ENCODE measurements at places on chromosomes 5 and 9. TPM values are rescaled to one million over a fixed set of nuclear protein-coding genes. Genes with fewer than 3 reads are reported as not detected.
A peak's percentile ranks its signal among the peaks of the same experiment; 100 is the strongest.

GRCh38 chr5:89686081-89686765 is 723.3 kb downstream of the CETN3 start:
- DNase-seq, result no peak

Gene SLC28A3
- total RNA-seq, result 0.08 TPM

DNA sequence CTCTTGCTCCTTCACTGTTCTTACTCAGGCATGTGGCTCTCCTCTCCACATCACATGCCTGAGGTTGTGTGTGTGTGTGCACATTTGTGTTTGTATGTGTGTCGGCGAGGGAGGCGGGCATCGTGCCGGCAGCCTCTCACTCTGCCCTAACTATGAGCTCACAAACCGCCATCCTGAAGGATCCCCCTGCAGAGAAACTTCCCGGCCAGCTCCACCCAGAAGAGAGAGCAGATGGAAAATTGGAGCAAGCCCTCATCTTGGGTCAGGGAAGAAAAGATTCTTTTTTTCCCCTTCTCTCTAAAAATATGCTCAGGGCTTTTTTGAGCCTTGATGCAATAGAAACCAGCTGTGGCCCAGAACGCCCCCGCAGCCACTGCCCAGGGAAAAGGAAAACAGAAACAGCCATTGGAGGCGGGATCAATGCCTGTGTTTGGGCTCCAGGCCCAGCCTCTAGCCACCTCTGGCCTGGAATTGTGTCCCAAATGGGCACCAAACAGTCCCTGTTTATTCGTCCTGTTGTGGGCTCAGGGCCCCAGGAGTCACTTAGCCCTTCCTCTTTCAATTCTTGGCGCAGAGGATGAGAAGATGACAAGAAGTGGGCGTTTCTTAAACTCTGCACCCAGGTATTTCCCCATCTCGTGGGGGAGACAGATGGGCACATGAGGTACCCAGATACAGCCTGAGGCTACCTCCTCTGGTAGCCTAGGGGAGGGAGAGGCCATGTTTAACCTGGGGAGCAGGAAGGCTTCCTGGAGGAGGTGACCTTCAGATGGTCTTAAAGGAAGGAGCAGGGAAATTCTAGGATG is 151.5 kb downstream of the RGS3 start:
- peak; percentile 83 for DNase-seq

Gene TXNDC8
- total RNA-seq, result not detected

DNA sequence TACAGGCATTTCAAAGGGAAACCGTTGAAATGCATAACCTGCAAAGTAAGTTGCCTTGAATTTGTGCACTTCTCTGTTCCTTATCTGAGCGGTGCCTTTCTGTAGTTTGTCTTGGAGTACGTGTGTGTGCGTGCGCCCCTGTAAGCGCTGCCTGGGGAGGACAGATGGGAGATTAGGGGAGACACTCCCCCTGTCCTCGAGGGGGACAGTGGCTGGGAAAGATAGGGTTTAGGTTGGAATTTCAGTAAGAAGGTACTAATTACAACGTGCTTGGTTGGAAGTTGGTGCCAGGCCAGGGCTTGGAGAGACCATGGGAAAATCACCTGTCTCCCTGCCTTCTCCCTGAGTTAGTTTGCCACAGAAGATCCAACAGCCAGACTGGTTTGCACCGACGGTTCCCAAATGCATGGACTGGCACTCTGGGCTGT is 73.2 kb downstream of the PIK3R1 start:
- no peak for DNase-seq

Data from myocyte (in vitro differentiated cells).